EH (cell line): ENCODE measurements at places on chromosomes 1 and 21.

GRCh38 chr1:12012560-12013316 lies 6.6 kb upstream of the MIIP start:
- DNase-seq, result no peak

GRCh38 chr1:116832308-116832931 lies 77.3 kb upstream of the PTGFRN start:
- no peak for DNase-seq

DNA sequence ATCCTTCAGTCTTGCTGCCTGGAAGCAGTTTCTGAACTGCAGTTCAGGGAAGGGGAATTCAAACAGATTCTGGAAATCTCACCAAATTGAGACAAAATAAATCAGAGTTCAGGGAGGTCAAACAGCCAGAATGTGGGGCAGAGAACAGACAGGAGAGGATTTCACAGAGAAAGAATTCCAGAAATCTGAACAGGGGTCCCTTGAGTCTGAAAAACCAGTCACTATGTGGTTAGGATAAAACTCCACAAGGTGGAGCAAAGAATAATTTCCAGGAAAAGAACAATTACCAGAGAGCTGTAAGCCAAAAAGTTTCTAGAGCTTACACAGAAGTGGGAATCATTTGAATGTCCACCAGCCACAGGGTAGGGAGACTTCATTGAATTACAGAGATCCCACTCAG lies 84.7 kb downstream of the URB2 start:
- no peak for DNase-seq

DNA sequence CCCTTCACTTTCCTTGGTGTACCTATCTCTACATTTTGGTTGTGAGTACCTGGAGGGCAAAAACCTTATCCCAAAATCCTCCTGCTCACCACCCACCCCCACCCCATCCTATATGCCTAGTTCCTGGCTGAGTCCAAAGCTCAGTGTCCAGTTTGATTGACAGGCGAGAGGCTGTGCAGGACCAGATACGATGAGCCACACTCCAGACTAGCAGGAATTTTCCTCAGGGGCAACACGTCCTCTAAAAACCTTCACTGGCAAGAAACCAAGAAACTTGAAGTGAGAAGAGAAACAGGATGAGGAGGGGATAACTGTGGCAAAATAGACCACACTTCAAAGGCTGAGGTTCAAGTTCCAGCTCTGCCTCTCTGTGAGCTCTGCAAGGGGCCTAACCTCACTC lies 1.1 kb upstream of the SLAMF8 start:
- DNase-seq, result peak; percentile 37

GRCh38 chr1:71948561-71948960 lies 333.8 kb downstream of the NEGR1 start:
- DNase-seq, result no peak

DNA sequence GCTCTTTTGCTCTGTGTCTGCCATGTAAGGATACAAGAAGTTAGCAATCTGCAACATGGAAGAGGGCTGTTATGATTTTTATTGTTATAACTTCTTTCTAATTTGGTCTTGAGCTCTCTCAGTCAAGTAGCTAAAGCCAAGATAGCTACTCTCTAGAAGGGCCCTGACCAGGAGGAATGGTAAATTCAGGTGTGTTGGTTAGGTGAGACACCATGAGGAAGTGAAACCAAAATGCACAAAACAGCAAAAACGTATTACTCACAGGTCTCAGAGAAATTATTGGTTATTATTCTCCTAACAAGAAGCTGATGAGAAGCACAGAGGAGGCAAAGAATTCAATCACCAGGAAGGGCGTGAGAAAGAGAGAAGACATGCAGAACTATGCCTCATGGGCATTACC lies 51.8 kb upstream of the INSL5 start:
- DNase-seq, result no peak

- peak; percentile 31 for DNase-seq
These were observed 110.0 kb downstream of the ADSS2 start for GRCh38 chr1:244341455-244342450.

- peak; percentile 21 for DNase-seq
These were observed 260.2 kb downstream of the HHAT start for GRCh38 chr1:210588946-210589345.

DNA sequence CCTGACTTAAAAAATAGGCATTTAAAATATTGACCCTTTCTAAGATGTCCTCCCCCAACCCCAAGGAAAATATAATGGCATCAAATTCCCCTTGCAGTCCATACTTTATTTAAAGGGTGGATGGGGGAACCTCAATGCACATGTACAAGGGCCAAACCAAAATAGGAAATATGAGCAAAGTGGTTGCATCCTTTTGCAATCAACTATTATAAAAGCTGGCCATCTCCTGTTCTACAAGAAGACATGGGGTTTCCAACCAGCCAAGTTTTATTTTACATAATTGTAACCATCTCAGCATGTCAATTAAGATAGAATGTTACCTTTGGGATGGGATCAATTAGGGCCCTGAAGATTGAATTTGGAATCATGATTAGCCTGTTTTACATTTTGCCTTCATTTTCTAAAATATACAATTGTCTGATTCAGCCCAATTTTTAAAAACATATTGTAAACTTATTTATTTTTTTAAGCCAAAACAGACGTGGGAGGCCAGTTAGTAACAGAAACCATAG lies 146.7 kb upstream of the NFIA start:
- no peak for DNase-seq

GRCh38 chr1:42524330-42524729 lies 61.2 kb downstream of the CCDC30 start:
- no peak for DNase-seq

DNA sequence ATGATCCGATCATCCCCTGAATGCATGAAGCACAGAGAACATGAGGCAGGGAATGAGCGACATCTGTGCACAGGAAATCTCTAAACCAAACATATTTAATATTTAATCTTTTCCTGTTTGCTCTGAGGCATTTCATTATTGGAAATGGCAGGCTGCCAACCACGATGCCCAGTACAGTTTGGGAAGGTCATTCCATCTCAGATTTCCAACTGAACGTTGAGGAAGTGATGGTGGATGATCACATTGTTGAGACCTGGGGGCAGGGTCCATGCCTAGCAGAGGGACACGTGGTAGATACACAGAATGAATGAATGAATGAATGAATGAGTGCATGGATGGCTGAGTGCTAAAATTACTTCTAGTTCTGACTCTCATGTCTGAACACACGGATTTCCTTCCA lies 15.9 kb upstream of the FASLG start:
- DNase-seq, result peak; percentile 27

DNA sequence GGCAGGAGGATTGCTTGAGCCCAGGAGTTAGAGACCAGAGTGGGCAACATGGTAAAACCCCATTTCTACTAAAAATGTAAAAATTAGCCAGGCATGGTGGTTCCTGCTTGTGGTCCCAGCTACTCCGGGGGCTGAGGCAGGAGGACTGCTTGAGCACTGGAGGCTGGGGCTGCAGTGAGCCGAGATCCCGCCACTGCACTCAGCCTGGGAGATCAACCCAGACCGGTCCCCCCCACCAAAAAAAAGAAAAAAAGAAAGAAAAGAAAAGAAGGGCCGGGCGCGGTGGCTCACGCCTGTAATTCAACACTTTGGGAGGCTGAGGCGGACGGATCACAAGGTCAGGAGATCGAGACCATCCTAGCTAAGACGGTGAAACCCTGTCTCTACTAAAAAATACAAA lies 1.8 kb upstream of the GMEB1 start:
- DNase-seq, result no peak

- DNase-seq, result no peak
These were observed 51.7 kb upstream of the EDEM3 start for GRCh38 chr1:184806296-184806721.

DNA sequence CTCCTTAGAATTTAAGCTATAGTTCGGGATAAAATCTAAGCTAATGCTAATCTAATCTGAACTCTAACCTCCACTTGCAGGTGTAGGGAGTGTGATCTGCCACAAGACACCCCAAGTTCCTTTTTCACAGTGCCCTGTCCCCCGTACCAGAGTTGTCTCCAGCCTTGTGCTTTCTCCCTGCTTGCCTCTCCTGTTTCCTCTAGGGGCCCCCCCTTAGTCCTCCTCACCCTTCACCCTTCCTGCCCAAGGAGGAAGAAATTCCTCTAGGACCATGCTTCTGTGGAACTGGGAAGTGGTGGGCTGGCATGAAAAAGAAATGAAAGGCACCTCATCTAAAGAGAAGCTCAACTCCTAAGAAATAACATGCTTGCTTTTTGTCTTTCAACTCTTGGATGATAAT lies 50.2 kb upstream of the BCL9 start:
- no peak for DNase-seq

DNA sequence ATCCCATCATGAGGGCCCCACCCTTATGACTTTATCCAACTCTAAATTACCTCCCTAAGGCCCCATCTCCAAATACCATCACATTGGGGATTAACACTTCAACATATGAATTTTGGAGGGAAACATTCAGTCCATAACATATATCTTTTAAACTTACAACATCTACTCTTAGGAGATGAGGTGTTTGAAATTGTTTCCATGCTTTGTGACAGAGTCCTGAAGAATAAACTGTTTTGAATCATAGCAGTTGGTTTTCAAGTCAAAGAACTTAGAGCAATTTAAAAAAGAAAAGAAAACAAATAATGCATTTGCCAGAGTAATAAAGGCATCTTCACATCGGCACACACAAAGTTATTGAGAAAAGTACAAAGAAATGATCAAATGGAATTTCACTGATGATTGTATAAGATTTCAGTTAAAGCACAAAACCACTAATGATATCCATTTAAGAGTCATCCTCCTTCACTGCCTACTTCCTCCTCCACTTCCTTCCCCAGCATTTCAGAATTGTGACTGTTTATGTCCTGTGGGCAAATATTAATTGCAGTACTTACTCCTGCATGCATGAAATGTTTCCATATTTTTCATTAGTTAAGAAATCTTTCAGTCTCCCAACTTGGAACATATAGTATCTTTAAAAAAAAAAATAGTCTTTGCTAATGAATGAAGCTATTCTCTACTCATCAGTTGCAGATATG lies 202.0 kb downstream of the LRRC40 start:
- peak; percentile 31 for DNase-seq

DNA sequence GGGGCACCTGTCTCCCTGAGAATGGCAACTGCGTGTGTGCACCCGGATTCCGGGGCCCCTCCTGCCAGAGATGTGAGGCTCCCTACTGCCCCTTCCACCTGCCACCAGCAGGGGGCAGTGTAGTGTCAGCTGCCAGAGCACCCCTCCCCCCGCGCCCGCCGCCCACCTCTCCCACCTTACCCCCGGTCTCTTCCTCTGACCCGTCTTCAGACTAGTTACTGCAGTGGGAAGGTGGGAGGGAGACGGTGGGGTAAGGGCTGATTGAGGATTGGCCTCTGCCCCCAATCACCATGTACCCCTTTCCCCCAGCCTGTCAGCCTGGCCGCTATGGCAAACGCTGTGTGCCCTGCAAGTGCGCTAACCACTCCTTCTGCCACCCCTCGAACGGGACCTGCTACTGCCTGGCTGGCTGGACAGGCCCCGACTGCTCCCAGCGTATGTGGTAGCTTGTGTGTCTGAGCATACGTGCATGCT lies 10.1 kb upstream of the LRRC71 start:
- peak; percentile 41 for DNase-seq

DNA sequence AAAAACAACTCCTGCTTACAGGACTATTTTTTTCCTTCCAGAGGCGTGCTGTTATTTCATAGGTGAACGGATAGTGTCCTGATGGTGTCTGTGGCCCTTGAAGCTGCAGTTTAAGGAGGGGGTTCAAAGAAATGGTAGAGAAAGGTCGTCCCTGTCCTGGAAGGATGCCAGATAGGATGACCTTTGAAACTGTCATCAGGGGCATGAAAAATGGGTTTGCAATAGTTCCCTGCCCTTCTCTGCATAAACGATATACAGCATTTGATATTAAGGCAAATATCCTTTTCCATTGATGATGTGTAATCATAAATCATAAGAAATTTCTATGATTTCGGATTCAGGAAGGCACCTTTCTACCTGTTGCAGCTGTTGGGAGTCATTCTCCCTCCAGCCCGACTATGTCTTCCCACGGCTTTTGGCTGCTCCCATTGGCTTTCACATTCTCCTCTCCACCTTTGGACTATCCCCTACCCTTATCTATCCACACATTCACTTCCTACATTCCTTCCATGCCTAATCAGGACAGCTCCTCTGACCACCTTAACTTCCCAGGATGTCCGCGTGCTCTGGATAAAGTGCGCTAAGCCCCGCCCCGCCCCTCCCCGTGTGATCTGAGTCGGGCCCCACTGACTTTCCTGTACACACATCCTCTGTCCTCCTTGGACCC lies 209.8 kb downstream of the DISC1 start:
- no peak for DNase-seq

DNA sequence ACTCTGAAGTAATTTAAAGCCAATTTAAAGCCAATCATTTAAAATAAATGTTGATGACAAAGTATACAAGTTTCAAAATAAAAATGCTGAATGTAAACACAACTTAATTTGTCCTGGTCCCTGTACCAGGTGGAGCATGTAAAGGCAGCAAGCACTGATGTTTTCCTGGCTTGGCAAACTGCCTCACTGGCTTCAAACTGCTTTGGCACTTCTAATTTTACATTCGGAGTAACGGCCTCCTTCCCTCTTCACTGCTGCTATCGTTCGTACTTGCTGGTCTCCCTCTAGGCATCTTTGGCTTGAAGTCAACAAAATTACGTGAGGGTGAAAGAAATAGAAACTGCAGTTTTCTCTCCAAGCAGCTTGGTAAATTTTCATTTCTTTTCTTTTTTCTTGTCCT lies 287.9 kb downstream of the LTN1 start:
- DNase-seq, result no peak

DNA sequence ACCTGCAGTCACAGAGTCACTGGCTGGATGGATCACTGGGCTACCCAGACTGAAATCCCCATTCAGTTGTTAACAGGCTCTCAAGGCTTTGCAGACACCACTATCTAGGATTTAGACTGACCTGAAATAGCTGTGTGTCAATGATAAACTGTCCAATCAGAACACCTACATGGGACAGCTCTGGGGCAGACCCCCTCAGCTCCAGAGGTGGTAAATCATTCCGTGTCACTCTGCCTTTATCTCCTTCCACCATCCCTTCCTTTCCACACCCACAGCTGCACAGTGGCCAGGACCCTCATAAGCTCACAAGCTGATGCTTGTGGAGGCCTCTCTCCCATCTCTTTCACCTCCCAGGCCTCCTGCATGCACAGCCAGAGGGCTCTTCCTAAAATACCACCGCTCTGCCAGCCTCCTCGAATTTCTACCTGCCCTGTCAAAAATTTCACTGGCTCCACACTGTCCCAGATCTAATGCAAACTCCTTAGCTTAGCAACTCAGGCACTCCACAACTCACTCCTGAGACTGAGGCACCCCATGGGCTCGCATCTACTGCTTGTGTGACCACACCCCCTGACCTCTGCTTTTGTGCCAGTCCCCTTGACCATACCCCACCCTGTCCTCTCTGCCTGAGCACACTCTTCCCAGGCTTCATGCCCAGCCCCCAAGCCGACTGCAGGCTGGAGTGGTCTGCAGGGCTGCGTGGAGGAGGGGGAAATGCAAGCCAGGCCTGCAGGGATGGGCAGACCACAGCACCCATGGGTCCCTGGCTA lies 5.8 kb downstream of the CAPZB start:
- no peak for DNase-seq

- DNase-seq, result no peak
These were observed 137.6 kb upstream of the USP24 start for GRCh38 chr1:55352811-55353180.
